ENCODE measurements at places on chromosomes 6 and 20. TPM values are rescaled to one million over a fixed set of nuclear protein-coding genes. Genes with fewer than 3 reads are reported as not detected.

Gene RGS17
- 0.50 TPM for total RNA-seq

Gene SGK2
- 0.33 TPM for total RNA-seq

Gene SPO11
- total RNA-seq: not detected

Gene SAMD10
- 1.5 TPM for total RNA-seq

Gene CTCFL
- not detected for total RNA-seq

Gene MUC21
- total RNA-seq: not detected

Gene NRSN1
- total RNA-seq: not detected

Gene RBM12
- total RNA-seq: 38.4 TPM

Gene OR2H1
- not detected for total RNA-seq

Gene PAQR8
- 1.8 TPM for total RNA-seq

Gene TRDN
- not detected for total RNA-seq

Gene JAG1
- total RNA-seq: 283 TPM

Gene LAMA2
- 0.50 TPM for total RNA-seq

Gene PRND
- total RNA-seq: not detected

Gene TRIM31
- total RNA-seq: not detected

Gene SLC32A1
- not detected for total RNA-seq

Gene DDRGK1
- 25.2 TPM for total RNA-seq

Gene VSX1
- not detected for total RNA-seq

Gene BHLHE23
- not detected for total RNA-seq

Gene NKX2-4
- total RNA-seq: not detected

Gene PPP1R16B
- not detected for total RNA-seq

Gene B3GAT2
- not detected for total RNA-seq

Gene RRAGD
- total RNA-seq: 8.0 TPM

Gene WFDC10A
- not detected for total RNA-seq

Gene DIDO1
- 53.2 TPM for total RNA-seq

Gene OR12D3
- total RNA-seq: not detected

Gene MYMX
- 0.17 TPM for total RNA-seq

Gene PRDM1
- 5.7 TPM for total RNA-seq

All from mammary epithelial cell (primary cell).